ENCODE measurements at places on chromosomes 16 and 17.

DNA sequence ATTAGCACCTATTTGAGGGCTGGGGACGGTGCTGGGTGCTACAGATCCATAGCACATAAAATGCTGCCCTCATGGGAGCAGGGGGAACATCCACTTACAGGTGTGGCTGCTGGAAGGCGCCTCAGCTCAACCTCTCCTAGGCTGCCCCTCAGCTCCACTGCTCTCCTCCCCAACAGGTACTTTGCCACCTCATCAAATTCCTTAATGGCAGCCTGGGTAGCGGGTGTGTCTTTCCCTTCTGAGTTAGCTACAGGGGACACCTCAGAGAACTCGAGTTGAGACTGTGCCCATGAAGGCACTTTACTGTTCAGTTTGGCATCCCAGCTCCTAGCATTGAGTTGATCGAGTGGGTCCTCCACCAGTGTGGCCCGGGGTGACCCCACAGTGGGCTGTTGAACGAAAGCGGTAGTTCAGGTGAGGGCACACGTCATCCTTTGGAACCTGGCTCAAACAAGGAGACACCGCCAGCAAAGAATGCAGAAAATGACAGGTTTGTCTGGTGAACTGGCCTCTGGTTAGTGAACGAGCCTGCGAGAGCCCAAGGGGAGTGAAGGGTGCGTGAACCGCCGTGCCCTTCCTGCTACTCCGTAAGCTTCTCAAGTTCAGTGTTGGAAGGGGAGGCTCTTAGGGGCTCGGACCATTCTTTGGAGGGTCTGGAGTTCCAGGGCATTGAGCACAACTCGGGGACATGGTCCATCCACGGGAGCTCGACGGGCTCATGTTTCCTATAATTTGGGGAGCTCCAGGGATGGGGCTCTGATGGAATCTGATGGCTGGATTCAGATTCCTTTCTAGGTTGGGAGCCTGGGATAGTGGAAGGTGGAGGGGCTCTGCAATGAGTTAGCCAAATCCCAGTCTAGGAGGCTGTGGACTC, 3.5 kb upstream of the CMIP start:
- no peak for DNase-seq

DNA sequence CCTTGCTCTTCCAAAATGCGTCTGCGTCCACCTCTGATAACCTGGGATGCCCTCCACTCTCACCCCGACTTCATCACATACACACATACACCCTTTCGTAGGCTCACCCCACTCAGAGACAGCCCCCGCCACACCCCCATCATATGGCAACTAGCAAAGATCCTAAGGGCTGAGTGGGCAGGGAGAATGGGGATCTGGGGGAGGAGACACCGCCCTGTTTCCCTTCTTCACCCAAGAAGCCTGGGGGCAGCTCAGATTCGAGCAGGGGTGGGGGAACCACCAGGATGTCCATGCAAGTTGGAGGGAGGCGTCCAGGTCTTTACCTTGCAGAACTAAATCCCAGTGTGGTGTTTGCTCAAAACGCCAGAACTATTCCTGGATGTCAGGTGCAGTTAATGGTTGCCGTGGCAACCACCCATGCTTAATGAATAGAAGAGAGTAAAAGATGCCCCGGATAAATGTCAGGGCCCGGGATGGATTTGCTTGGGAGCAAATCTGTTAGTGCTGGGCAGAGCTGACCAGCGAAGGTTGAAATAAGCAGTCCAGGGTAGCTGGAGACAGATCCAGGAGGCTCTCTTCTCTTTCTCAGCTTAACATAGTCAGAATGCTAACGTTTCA, 72.8 kb downstream of the CACNG3 start:
- no peak for DNase-seq

GRCh38 chr17:52145476-52145875, 13.0 kb downstream of the CA10 start:
- DNase-seq: no peak

- no peak for DNase-seq
Observed at GRCh38 chr16:6602405-6602804, 730.2 kb upstream of the RBFOX1 start.

Data from activated CD4-positive, alpha-beta T cell treated with anti-CD3 and anti-CD28 coated beads for 4 hours (primary cell).